Right hindlimb (tissue), 1 donor: ENCODE measurements at places on chromosomes 1 and 21.

DNA sequence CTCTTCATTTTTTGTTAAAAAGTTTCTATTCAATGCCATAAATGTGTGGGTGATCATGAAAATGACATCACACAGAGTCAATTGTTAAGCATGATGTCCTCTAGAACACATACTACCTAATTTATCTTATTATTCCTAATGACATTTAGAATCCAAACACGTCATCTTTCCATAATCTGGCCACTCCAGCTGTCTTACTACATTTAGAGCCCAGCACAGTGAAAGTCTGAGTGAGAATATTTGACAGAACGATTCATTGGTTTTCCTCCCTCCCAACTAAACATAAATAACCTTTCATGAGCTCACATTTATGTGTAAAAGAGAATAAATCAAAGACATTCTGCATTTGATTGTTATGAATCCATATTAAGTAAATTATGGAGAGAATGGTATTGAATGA, 160.7 kb downstream of the OLFM3 start:
- DNase-seq = no peak

DNA sequence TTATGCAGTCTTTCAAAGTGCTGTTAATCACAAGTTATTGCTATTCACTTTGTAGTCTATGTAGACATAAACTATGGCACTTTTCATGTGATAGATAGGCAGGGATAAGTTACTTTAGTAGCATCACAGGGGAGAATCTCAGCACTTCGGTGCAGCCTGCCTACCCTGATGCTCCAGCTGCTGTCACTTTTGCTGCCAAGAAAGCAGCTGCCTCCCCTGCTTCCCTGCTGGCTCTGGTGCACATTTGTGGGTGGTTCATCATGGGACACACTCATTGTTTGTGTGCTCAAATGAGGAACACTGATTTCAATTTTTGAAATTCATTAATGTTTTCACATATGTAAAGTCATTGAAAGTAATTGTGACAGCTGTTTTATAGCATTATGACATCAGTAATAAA, 272.6 kb downstream of the S1PR1 start:
- DNase-seq = peak; percentile 51

- no peak for DNase-seq
Observed at GRCh38 chr1:56389813-56390212, 189.6 kb downstream of the PLPP3 start.

- no peak for DNase-seq
Observed at GRCh38 chr1:37560401-37561132, 3.8 kb downstream of the DNALI1 start.
